ENCODE measurements at places on chromosomes 12 and 14.

DNA sequence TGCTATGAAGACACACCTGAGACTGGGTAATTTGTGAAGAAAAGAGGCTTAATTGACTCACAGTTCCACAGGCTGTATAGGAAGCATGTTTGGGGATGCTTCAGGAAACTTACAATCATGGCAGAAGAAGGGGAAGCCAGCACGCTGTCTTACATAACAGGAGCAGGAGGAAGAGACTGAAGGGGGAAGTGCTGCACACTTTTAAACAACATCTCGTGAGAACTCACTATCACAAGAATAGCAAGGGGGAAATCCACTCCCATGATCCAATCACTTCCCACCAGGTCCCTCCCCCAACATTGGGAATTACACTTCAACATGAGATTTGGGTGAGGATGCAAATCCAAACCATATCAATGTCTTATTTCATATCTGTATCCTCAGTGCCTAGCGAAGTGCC is 307.2 kb downstream of the ATP23 start:
- no peak for DNase-seq

DNA sequence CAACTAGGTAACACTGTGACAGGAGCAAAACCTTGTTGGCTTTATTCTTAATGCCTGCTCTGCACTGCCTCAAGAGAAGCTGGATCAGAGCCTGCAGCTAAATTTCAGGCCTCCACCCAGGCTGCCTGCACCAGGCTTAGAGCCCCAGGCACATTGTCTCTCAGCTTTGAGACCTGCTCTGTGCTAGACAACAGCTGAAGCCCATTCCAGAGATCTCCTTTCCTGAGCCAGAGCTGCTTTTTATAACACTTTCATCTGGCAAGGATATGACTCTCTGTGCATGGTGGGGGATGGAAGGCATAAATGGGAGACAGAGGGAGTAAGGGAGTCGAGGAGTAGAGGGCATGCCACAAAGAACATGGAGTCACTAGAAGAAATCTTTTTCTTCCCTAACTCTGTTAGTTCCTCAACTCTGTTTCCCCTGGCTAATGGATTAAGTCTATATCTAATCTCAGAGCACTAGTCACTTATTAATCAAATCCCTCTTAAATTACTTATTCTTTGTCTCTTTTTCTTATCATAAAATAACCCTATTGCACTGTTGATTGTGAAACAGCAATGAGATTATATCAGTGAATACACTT is 27.1 kb upstream of the LUM start:
- DNase-seq: no peak

- no peak for DNase-seq
Measured at GRCh38 chr12:109330282-109331230, 17.1 kb upstream of the MYO1H start.

DNA sequence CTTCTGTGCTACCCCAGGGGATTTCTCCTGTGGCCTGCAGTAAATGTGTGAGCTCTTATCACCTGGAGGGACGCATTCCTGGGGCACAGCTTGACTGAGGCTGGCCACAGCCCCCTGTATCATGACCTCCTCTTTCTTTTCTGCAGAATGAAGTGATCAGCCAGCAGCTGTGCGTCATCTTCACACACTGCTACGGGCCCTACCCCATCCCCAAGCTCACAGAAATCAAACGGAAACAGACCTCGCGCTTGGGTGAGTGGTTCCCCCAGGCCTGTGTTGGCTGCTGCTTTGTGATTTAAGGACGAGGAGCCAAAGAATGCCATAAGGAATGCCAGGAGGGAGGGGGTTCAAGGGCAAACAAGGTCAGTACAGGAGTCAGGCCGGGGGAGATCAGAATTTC is 50.5 kb upstream of the PWP1 start:
- DNase-seq: no peak

DNA sequence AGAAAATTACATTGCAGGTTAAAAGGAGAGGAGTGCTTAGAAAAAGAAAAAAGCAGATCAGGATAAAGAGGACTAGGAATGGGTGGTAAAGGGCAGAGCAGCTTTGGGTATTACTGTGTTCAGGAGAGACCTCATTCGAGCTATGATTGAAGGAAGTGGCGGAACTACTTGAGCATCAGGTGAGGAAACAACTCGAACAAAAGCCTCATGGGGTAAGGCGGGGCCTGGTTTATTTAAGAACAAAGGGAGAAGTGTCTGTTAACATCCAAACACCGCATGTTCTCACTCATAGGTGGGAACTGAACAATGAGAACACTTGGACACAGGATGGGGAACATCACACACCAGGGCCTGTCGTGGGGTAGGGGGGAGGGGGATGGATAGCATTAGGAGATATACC is 444.6 kb upstream of the CCDC196 start:
- DNase-seq: no peak

GRCh38 chr12:22350886-22351285 is 16.4 kb upstream of the ST8SIA1 start:
- DNase-seq: no peak

DNA sequence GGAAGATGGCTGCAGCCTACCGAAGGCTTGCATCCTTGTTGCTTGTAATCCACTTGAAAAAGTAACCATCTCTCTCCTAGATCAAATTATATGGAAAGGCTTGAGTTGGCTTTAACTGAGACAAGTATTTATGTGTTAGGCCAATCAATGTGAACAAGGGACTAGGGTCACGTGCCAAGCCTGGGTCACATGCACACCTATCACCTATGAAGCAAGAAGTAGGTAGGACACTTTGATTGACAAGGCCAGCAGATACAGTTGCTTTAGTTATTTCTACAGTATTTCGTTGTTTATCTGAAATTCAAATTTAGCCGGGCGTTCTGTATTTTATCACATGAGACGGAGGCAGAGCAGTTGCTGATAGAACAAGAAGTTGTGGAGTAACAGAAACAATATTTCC is 212.3 kb upstream of the OTX2 start:
- DNase-seq: no peak

DNA sequence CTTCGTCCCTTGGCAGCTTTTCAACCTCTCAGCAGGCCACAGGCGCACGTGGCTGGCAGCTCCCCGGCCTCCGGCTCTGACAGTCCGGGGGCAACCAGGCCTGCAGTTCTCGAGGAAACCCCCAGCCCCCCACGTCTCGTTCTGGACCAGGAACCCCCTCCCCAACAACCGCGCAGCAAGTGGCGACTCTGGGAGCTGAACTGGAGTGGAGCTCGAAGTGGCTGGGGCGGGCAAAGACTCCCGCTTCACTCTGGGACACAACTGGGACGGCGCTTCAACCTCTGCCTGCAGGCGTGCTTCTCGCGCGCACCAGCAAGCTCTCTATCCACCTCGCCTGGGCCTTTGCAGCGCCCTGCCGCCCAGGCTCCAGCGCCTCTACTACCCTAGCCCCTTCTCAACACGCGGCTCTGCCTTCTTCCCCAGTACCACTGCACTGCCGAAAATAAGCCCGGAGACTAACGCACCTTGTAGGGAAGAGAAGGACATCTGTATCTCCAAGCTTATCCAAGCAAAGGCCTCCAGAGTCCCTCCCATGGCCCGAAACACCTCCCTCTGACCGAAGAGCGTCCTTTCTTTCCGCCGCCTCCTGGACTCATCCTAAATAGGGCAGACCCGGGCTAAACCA is 2.4 kb upstream of the NKX2-1 start:
- no peak for DNase-seq

All from activated T-helper 1 cell treated with anti-CD3 and anti-CD28 coated beads, Interleukin-2, amount 50 U/mL, for 16 hours (primary cell).